A549 treated with dexamethasone at 1 μM for 4 hours (cell line): ENCODE measurements at places on chromosomes 5 and 9. TPM values are rescaled to one million over a fixed set of nuclear protein-coding genes. Genes with fewer than 3 reads are reported as not detected.

Gene GABRA6
- total RNA-seq, result not detected in 5 replicates

Gene FOXB2
- total RNA-seq, result not detected in 5 replicates

Gene CRHBP
- 0.11 to 0.24 TPM (median 0.12 TPM) in 3 of 5 replicates, not detected in the others for total RNA-seq

Gene TAF11L8
- total RNA-seq, result not detected in 5 replicates

Gene PCDHGA8
- total RNA-seq, result 0.03 to 0.05 TPM (median 0.04 TPM) in 3 of 5 replicates, not detected in the others

Gene SH3TC2
- total RNA-seq, result 0.38 to 0.73 TPM (median 0.48 TPM) in 5 replicates

Gene WHRN
- total RNA-seq, result 4.0 to 8.9 TPM (median 7.4 TPM) in 5 replicates

Gene TMEM141
- total RNA-seq, result 62.2 to 73.5 TPM (median 69.2 TPM) in 5 replicates

Gene SLC34A1
- total RNA-seq, result not detected in 5 replicates

Gene ELOVL7
- total RNA-seq, result 9.4 to 13.9 TPM (median 10.9 TPM) in 5 replicates

Gene FRMPD1
- total RNA-seq, result 0.03 to 0.07 TPM (median 0.06 TPM) in 5 replicates
